ENCODE measurements at places on chromosomes 11 and 22. TPM values are rescaled to one million over a fixed set of nuclear protein-coding genes. Genes with fewer than 3 reads are reported as not detected.

MS4A4A gene
- not detected for total RNA-seq

LIF gene
- total RNA-seq = 6.2 TPM

ANGPTL5 gene
- 0.09 TPM for total RNA-seq

FOLR1 gene
- 0.18 TPM for total RNA-seq

MUC6 gene
- total RNA-seq = not detected

PANX3 gene
- not detected for total RNA-seq

SCGB1A1 gene
- total RNA-seq = not detected

KDM4D gene
- 1.1 TPM for total RNA-seq

GUCY1A2 gene
- total RNA-seq = 1.1 TPM

KRTAP5-10 gene
- not detected for total RNA-seq

HBG1 gene
- total RNA-seq = not detected

APOL6 gene
- total RNA-seq = 29.4 TPM

LARGE1 gene
- total RNA-seq = 15.0 TPM

TSSK2 gene
- total RNA-seq = not detected

GLYATL1 gene
- total RNA-seq = not detected

TPBGL gene
- total RNA-seq = not detected

PARVG gene
- total RNA-seq = not detected

SLC25A18 gene
- not detected for total RNA-seq

ZC3H7B gene
- total RNA-seq = 45.9 TPM

NELL1 gene
- total RNA-seq = not detected

NRIP3 gene
- 4.3 TPM for total RNA-seq

CCDC73 gene
- total RNA-seq = not detected

AMOTL1 gene
- 64.7 TPM for total RNA-seq

SLC29A2 gene
- 0.36 TPM for total RNA-seq

OR51B2 gene
- total RNA-seq = not detected

P4HA3 gene
- 4.4 TPM for total RNA-seq

RNF214 gene
- 15.4 TPM for total RNA-seq

GGT1 gene
- total RNA-seq = 1.1 TPM

PATE2 gene
- 0.18 TPM for total RNA-seq

F2 gene
- not detected for total RNA-seq

TYMP gene
- 23.7 TPM for total RNA-seq

MRPL16 gene
- 25.7 TPM for total RNA-seq

SLC22A8 gene
- total RNA-seq = not detected

OR52E8 gene
- not detected for total RNA-seq

TCIRG1 gene
- 76.0 TPM for total RNA-seq

ZC3H12C gene
- 17.4 TPM for total RNA-seq

FZD4 gene
- 50.2 TPM for total RNA-seq

HPX gene
- total RNA-seq = not detected

RAC2 gene
- total RNA-seq = 14.4 TPM

BTG4 gene
- total RNA-seq = not detected

OAF gene
- 39.4 TPM for total RNA-seq

SCO2 gene
- total RNA-seq = 0.49 TPM

ROBO4 gene
- 3.3 TPM for total RNA-seq

DCHS1 gene
- total RNA-seq = 5.2 TPM

KDM4E gene
- total RNA-seq = not detected

CD3E gene
- not detected for total RNA-seq

DAGLA gene
- 4.2 TPM for total RNA-seq

MMP7 gene
- total RNA-seq = not detected

KRTAP5-1 gene
- not detected for total RNA-seq

OPCML gene
- 0.82 TPM for total RNA-seq
